Activated CD8-positive, alpha-beta memory T cell treated with anti-CD3 and anti-CD28 coated beads, Interleukin-2, amount 10 ng/mL, durations not matched to agents 7 days and 5 days (primary cell): ENCODE measurements at places on chromosomes 6 and 20. TPM values are rescaled to one million over a fixed set of nuclear protein-coding genes. Genes with fewer than 3 reads are reported as not detected.

DNA sequence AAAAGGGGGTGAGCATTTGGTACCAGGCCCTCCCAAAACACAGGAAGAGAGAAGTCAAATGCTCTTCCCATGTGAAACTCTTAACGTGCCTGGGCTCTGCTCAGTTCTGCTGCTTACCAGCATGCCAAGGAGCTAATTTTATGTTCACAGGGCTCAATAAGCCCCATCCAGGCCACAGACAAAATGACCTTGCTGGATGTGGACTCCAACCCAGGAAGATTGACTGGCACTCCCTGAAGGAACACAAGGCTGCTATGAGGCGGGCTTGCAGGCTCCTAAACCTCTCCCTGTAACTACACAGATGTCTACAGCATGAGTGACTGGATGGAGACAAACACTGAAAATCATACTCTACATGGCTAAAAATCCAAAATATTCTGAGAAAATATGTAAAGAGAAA, 50.6 kb downstream of the CHD6 start:
- H3K36me3 ChIP-seq: peaks cover 6% of the 10 kb centered on the region
- H3K4me1 ChIP-seq: no peaks in the 10 kb centered on the region
- no peaks in the 10 kb centered on the region for H3K27me3 ChIP-seq
- no peak overlapping the region for H3K27ac ChIP-seq
- no peak for DNase-seq

GRCh38 chr6:21992178-21992967, 304.5 kb downstream of the PRL start:
- no peak overlapping the region for H3K4me3 ChIP-seq
- H3K36me3 ChIP-seq: no peaks in the 10 kb centered on the region
- H3K4me1 ChIP-seq: peaks cover 3% of the 10 kb centered on the region

- H3K27ac ChIP-seq: no peak overlapping the region
- H3K4me1 ChIP-seq: peaks cover 8% of the 10 kb centered on the region
- H3K36me3 ChIP-seq: no peaks in the 10 kb centered on the region
- DNase-seq: no peak
These were observed 53.3 kb downstream of the PLEKHG1 start for GRCh38 chr6:150652848-150653613.

- H3K27me3 ChIP-seq: no peaks in the 10 kb centered on the region
- H3K27ac ChIP-seq: peak overlapping the region; percentile 73
- no peak overlapping the region for H3K4me3 ChIP-seq
- peaks cover 56% of the 10 kb centered on the region for H3K4me1 ChIP-seq
- DNase-seq: no peak
These were observed 11.7 kb downstream of the SLA2 start for GRCh38 chr20:36634342-36634741.

The KCNG1 gene
- total RNA-seq: not detected
